ENCODE measurements at places on chromosomes 4 and X.

DNA sequence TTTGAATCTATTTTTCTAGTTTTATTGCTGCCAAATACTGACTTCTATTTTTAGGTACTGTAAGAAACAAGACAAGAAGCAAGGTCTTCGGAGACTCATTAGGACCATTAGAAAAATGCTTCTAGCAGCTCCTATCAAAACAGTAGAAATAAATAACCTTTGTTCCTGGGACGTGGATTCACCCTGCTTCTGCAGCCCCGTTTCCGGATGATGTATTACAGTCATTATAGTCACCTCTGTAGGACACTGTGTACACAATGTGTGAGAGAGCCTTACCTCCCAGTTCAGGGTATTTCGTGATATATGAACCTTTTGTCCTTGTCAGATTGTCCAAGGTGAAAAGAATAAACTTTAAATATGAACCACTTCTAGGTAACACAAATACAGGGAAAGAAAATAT, 484.0 kb upstream of the TECRL start:
- DNase-seq, result no peak

- DNase-seq, result no peak
These were observed 268.7 kb upstream of the DKK2 start for GRCh38 chr4:107304699-107305286.

DNA sequence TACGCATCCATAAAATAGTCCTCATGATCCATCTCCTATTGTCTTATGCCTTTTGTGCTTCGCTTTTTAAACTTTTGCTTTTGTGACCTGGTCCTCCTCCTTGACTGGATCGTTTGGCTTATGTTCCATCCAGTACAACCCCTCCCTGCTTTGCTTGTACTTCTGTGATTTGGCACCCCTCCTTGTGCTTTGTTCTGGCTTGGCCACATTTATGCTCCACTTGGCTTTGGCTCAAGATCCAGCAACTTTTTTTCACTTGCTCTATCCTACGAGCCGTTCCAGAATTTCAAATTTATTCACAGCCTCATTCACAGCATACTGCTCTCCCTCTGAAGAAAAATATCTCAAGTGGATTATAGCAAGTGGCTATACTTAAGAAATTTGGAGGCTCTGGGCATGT, 28.0 kb upstream of the GLRA2 start:
- DNase-seq, result no peak

DNA sequence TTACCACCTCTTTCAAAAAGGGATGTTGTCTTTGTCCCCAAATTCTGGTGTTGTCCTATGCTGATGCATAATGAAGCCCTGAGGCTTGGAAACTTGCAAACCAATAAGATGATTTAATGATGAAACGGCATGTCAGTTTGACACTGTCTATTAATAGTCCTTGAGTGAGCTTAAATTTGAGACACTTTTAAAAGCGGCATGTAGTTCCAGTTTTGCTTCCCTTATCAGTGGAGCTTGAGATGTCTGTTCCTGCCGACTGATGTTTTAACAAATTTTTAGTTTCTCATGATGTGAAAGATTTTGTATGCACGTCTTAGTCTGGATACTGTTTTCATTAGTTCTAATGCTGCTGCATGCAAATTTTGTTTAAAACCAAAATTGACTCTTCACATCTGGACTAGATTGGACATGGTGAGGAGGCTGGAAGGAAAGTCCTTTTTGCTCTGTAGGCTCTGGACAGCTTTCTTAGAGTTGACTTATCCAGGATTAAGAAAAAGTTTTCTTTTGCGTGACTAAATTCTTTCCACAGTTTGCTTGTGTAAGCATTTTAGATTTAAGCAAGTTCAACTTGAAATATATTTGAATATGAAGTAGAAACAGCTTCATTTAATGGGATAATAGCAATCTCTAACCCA, 11.7 kb downstream of the C1GALT1C1 start:
- no peak for DNase-seq

DNA sequence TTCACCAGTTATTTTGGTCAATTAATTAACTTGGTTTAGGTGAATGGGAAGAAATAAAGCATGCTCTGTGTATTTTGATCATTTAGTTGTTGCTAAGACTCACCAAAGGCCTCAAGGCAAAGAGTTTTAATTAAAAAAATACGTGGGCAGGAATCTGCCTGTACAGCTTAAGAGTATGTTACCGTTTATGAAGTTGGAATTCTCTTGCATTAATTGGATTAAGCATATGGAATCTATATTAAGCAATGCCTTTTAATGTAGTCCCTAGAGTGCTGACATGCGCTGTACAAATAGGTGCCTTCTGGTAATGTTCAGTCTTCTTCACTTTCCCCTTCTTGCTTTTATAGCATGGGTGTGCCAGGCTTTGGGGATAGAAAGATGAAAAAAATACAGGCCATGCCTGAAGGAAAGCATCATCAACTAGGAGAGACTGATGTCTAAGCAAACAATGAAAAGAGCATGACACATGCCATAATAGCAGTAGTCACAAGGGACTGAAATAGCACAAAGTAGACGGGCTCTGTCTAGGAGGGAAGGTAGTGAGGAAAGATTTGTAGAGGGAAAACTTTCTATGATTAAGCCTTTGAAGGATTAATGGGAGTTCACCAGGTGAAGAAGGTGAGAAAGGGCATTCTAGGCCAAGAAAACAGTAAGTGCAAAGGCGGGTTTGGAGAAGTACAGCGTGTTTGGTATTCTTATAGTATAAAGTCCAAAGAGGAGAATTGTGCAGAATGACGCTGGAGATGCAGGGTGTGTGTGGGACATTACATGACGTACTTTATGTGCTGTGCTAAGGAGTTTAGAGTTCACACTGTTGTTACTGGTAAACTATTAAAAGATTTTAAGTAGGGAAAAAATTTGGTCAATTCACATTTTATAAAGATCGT, 226.1 kb upstream of the ANXA3 start:
- no peak for DNase-seq

- no peak for DNase-seq
These were observed 7.0 kb upstream of the BEND4 start for GRCh38 chr4:42159271-42160001.

- no peak for DNase-seq
These were observed 55.4 kb downstream of the ACOX3 start for GRCh38 chr4:8385106-8385505.

DNA sequence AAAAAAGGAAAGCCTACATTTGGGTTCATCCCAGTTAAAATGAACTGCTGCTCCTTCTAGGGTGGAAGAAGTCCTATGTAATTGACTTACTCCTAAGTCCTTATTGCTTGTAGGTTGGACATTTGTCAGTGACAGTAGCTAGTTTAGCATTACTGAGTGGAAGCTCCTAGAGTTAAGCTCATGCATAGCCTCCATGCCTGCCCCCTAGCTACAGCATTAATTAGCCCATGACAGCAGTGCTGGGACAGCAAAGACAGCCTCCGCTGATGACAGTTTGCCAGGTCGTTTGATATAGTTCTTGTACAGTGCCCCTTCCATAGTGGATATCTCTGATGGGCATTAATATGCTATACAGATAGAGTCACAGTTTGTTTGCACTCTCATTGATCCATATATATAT, 18.7 kb upstream of the GALNTL6 start:
- no peak for DNase-seq

DNA sequence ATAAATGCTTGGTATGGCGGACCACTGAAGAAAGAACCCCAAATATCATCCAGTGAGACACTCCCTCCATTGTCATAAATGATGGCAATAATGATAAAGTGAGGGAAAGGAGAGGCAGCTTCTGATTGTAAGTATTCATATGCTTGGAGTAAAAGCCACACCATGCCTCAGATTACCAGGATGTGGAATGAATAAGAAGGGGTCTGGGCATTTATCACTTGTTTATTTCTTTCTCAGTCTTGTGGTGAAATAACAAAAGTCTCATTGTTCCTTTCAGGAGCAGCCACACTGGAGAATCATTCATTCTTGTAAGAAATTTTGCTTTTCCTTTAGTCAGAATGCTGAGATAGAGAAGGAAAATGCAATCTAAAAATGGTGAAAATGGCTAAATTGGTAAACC, 21.7 kb downstream of the F8 start:
- no peak for DNase-seq

DNA sequence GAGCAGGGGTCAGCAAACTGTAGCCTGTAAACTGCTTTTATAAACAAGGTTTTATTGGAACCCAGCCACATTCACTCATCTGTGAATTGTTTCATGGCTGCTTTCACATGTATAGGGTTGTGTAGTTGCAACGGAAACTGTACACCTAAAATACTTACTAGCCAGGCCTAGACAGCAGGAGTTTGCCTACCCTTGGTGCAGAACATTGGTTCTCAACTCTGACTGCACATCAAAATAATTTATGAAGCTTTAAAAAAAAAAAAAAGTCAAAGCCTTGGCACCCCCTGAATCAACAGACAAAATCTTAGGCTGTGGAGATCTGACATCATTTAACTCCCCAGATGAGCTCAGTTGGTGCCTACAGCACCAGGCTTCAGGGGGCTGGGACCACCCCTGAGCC, 27.8 kb downstream of the ADGRA3 start:
- DNase-seq, result no peak

GRCh38 chr4:20764366-20764992, 64.2 kb downstream of the PACRGL start:
- DNase-seq, result no peak

- DNase-seq, result no peak
These were observed 30.3 kb upstream of the PSAPL1 start for GRCh38 chr4:7465017-7465416.

DNA sequence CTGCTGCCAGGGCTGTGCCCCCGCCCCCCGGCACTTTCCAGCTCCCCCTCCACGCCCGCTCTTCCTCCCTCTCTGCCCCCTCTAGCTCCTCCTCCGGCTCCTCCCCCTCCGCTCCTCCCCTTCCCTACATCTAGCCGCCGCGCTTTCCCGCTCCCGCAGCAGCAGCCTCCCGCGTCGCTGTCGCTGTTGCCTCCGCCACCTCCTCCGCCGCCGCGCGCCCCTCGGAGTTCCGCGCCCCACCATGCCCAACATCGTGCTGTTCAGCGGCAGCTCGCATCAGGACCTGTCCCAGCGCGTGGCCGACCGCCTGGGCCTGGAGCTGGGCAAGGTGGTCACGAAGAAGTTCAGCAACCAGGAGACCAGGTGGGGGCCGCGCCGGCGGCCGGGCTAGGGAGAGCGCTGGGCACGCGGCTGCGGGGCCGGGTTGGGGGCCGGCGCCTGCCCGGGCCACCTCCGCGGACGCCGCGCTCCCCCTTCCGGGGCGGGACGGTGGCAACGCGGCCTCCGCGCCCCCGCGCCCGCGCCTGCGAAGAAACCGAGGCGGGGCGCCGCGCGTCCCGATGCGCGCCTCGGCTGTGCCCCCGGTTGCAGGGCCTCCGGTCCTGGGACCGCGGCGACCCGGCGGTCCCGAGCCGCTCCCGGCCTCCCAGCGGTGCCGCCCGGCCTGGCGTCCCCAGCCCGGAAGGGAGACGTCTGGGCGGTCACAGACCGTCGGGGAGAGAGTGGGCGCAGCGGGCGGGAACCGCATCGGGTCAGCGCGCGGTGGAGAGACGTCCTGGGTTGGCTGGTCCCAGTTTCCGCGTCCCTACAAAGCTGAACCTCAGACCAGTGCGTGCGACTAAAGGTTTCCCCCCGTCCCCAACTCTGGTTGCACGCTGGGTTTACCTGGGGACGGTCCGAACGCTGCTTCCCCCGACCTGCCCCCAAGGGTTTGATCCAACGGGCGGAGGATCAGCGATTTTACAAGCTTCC, at the start of gene PRPS2:
Gene PRPS2 (plus strand): TSS at position 156 of the 972 bp plus-strand sequence. CDS start 86 bp downstream, at position 242.
- DNase-seq, result peak; percentile 50

DNA sequence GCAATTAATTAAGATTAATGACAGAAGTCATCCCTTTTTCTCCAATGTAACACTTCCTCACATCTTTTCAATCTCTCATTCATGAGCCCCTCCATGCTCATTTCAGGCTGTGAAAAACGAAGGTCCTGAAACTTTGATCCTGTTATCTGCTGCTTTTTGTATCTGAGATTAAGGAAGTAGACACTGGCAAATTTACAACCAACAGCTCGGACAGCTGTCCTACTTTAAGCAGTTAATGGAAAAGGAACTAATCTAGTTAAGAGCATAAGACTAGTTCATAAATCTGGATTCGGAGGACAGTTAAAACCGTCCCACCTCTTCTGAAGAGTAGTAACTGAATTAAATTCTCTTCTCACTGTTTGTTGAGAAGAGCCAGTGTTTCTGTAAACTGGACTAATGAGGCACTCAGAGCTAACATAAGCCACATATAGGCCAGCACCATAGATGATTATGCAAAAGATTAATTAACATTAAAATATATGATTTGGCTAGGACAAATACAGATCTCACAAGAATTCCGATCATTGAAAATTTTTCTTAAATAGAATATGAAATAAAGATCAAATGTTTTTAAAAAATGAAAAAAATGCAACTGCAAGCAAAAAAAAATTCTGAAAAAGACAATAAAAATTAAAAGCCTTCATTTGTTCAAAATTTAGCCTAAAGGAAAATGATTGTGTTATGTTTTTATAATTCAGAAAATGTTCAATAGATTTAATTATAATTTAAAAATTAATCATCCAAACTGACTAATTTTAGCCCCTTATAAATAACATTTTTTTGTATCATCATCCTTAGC, 114.4 kb downstream of the ANTXR2 start:
- DNase-seq, result no peak

GRCh38 chr4:157079441-157079840, 3.5 kb downstream of the GLRB start:
- no peak for DNase-seq

GRCh38 chrX:135421932-135422809, at the start of gene SMIM10L2A:
Gene SMIM10L2A, plus strand, starts transcription at chrX:135421944. Its CDS starts 188 bp downstream, at chrX:135422132.
- no peak for DNase-seq

GRCh38 chr4:46937493-46937892, 28.4 kb upstream of the COX7B2 start:
- DNase-seq, result no peak

DNA sequence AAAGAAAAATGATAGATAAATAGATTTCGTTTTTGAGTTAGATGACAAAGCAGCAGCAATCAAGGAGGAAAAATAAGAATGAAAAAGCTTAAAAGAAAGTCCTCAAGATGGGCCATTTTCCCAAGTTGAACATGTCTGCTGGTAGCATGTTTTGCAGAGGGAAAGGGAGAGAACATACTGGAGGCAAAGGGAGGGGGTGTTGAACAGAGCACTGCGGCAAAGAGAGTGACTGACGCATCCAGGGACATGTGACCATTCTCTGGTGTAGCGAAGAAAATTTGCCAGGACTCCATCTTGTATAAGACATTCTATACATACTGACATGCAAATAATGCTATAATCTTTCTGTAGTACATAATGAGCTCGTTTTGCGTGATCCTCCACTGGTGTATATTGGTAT, 1.2 kb downstream of the LINC00632 start:
- DNase-seq, result no peak

GRCh38 chrX:13463608-13464007, 105.8 kb upstream of the EGFL6 start:
- DNase-seq, result no peak

DNA sequence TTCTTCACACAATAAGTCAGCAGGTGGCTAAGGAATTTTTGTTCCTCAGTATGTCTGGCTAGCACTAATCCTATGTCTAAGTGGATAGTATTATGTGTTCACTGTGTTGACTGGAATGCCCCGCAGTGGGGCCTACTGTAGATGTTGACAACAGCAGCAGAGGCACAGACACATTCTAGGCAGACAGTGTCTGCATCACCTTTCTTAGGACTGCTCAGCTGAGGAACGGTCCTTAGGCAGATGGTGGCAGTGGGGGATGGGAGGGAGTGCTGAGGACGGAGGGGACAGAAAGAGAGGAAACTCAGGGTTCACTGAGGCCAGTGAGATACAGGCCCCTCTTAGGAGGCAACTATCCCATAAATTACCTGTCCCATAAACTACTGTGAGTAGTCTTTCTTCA, 44.6 kb upstream of the LEF1 start:
- no peak for DNase-seq

GRCh38 chrX:7362111-7362510, 214.2 kb upstream of the PUDP start:
- no peak for DNase-seq

GRCh38 chr4:185916683-185917082, 104.7 kb upstream of the SORBS2 start:
- no peak for DNase-seq

- DNase-seq, result no peak
These were observed 247.3 kb downstream of the GPAT3 start for GRCh38 chr4:83783215-83783614.
